Kidney glomerular epithelial cell (primary cell): ENCODE measurements at places on chromosomes 1 and 21.

- no peak for DNase-seq
Observed at GRCh38 chr1:242534753-242535152, 10.3 kb upstream of the PLD5 start.

DNA sequence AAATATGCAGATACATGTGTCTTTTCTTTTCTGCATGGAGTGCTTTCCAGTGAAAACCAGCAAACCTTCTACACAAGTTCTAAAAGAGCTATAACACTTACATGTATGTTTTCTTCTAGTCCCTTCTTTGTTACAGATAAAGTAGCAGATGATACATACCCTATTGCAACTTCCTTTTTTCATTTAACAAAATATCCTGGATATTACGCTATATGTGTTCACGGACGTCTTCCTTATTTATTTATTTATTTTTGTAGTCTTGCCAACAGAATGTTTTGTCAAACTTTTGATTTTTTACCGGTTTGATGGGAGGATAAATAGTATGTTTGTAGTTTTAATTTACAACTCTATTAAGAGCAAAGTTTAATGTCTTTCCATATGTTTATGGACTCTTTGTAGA, 5.2 kb upstream of the GALNT2 start:
- DNase-seq: no peak

- no peak for DNase-seq
Observed at GRCh38 chr1:168637350-168637991, 61.1 kb downstream of the XCL1 start.

- peak; percentile 23 for DNase-seq
Observed at GRCh38 chr21:39029900-39030884, 153.1 kb downstream of the PSMG1 start.

DNA sequence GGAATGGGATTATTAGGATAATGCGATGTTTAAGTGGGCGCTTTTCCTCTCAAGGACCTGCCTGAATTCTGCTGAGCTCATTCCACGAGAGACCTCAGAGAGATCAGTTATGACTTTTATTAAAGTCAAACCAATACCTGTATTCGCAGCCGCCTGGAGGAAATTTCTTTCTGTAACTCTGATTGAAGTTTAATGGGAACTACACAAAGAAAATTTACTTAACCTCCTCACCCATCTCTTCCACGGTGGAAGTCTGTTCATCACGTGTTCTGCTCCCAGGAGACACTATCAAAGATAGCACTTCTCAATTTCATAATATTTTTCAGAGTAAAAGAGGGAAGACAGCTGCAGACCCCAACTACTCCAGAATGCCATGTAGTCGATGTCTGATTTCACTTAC, 334.7 kb upstream of the POU3F1 start:
- DNase-seq: no peak

DNA sequence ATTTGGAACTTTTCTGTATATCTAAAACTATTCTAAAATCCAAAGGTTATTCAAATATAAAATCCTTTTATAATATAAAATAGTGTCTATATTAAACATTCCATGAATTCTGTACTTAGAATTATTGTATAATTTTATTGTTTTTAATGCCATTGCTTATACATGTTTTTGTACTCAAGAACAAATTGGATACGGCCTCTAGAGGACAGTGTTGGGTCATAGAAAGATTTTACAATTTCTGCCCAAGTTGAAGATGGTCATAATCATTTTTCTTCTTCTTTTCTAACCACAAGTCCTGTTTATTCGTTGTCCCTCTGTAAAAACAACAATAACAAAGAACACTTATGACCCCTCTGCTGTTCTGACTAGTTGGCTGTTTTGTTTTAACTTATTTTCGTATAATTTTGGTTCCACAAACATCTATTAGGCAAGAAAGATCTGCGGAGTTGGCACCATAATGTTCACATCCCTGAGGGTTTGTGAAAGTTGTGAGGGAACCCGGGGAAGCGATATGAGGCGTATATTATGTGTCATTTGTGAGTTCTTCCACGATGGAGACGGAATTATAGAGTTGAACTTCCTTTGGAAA, 75.7 kb upstream of the KIF26B start:
- DNase-seq: peak; percentile 11

GRCh38 chr1:248730507-248731335, 24.8 kb downstream of the LYPD8 start:
- DNase-seq: no peak

GRCh38 chr1:211285196-211285595, 26.0 kb downstream of the RCOR3 start:
- DNase-seq: no peak

DNA sequence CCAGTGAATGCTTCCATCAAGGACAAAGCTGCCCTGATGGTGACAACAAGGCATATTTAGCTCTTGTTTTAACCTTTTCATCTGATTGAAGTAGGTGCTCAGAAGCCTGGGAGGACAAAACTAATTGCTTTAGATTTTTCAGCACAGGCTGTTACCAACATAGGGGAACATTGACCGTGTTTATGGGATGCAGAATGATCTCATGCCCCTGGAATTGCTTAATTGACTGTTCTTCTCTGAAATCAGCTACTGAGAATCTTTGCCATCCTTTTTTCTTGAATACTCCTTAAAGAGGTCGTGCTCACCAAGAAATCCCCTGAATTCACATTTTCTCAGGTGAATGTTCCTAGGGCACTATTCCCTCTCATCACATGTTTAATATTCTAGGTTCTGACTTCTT, 95.9 kb upstream of the CCDC190 start:
- peak; percentile 61 for DNase-seq

GRCh38 chr1:115193046-115193828, 103.9 kb upstream of the TSPAN2 start:
- no peak for DNase-seq

GRCh38 chr1:203371288-203371687, 20.4 kb upstream of the FMOD start:
- DNase-seq: no peak

- no peak for DNase-seq
Observed at GRCh38 chr1:156276532-156276931, 6.1 kb downstream of the SMG5 start.

DNA sequence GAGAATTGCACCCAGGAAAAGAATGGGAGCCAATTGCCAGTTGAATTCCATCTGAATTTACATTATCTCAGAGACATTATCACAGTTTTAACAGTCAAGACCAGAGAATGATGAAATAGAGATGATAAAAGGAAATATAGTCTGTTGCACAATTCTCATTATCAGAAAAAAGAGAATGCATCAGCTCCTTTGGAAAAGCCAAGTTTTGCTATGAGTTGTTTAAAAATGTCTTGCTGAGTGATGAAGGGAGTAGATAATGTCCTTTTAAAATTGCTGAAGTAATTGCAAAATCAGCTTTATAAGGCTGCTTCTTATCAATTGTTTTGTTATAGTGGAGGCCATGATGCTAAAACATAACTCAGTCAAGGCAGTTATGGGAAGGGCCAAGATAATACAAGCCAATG, 37.9 kb upstream of the EEIG2 start:
- DNase-seq: no peak

GRCh38 chr1:66998972-66999371, 55.0 kb downstream of the SLC35D1 start:
- no peak for DNase-seq

GRCh38 chr1:236951672-236952071, 52.6 kb downstream of the MT1HL1 start:
- DNase-seq: no peak

DNA sequence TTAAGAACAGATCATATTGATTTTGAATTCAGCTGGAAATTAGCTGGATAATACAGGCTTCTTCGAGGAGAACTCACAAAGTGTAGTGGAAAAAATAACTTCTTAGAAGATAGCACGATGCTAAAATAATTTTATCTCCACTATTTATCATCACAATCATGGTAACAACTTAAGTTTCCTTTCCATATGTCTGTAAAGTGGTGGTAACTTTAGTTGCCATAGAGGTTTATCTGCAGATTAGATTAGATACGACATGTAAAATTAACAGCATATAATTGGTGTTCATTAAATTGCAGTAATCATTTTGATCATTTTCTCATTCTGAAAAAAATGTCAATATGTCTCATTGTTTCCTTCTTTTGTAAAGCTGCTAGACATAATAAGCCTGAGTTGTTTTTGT, 921.5 kb downstream of the KCNT2 start:
- DNase-seq: no peak

DNA sequence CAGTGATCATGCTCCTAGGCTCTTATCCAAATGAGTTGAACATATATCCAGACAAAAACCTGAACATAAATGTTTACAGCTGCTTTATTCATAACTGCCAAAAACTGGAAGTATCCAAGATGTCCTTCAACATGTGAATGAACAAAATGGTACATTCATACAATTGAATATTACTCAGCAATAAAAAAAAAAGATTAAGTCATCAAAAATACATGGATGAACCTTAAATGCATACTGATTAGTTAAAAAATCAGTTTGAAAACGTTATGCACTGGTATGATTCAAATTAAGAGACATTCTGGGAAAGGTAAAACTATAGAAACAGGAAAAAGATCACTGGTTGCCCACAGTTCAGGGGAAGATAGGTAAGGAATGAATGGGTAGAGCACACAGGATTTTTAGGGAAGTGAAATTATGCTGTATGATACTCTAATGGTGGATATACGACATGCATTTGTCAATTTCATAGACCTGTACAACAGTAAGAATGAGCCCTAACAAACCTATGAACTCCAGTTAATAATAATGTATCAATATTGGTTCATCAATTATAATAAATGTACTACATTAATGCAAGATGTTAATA, 3.1 kb downstream of the LRRC40 start:
- no peak for DNase-seq

- no peak for DNase-seq
Observed at GRCh38 chr1:31201931-31202360, 37.7 kb downstream of the NKAIN1 start.
